Activated T-cell treated with anti-CD3 and anti-CD28 coated beads, Interleukin-2, amount 50 U/mL, for 72 hours (primary cell): ENCODE measurements at places on chromosomes 2 and 18. TPM values are rescaled to one million over a fixed set of nuclear protein-coding genes. Genes with fewer than 3 reads are reported as not detected.

The MC5R gene
- not detected for total RNA-seq

The ASB1 gene
- 52.3 TPM for total RNA-seq

The ABI2 gene
- total RNA-seq: 40.1 TPM

The FLACC1 gene
- total RNA-seq: 3.7 TPM

The PLCD4 gene
- 0.24 TPM for total RNA-seq

The DTNB gene
- 29.7 TPM for total RNA-seq

The WNT10A gene
- 8.6 TPM for total RNA-seq

The RAMP1 gene
- total RNA-seq: 1.00 TPM

GRCh38 chr2:99101697-99102096 is 39.8 kb upstream of the C2orf15 start:
- DNase-seq: no peak

- DNase-seq: no peak
These were observed 7.1 kb upstream of the CEP68 start for GRCh38 chr2:65049010-65049639.

- DNase-seq: no peak
These were observed 19.1 kb upstream of the SERPINE2 start for GRCh38 chr2:224058048-224058775.

GRCh38 chr2:133886735-133887675 is 318.7 kb upstream of the NCKAP5 start:
- DNase-seq: peak; percentile 33

- DNase-seq: peak; percentile 15
These were observed 123.1 kb downstream of the PRPF40A start for GRCh38 chr2:152594022-152594766.

GRCh38 chr2:223771475-223771874 is 65.9 kb downstream of the AP1S3 start:
- DNase-seq: no peak

DNA sequence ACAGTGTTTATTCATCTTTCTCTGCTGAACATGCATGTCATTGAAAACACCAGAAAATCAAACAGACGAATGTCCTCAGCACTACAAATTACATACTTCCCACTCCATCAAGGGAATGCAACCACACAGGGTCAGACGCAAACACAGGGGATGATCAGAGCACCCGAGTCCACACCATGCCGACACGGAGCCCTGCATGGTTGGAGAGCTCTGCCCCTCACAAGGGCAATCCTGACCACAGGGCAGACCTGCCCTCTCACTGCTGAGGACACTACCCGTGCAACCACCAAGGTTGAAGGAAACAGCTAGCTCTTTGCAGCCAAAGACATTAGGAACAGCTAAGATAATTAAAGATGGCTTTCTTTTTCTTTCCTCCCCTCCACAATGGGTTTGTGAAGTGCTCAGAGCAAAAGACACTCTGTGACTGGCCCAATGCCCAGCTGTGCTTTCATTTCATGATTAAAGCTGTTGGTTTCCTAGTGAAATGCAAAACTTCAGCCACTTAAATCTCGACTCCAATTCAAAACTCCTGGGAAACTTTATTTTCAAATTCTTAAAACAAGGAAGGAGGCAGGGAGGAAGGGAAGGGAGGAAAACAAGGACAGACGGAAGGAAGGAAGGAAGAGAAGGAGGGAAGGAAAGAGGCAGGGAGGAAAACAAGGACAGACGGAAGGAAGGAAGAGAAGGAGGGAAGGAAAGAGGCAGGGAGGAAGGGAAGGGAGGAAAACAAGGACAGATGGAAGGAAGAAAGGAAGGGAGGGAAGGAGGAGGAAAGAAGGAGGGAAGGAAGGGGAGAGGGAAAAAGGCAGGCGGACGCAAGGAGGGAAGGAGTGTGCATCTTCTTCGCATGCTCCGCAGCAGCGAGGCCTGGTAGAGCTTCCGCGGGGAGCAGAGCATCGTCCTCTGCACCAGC is 65.8 kb downstream of the NDUFA10 start:
- DNase-seq: no peak

DNA sequence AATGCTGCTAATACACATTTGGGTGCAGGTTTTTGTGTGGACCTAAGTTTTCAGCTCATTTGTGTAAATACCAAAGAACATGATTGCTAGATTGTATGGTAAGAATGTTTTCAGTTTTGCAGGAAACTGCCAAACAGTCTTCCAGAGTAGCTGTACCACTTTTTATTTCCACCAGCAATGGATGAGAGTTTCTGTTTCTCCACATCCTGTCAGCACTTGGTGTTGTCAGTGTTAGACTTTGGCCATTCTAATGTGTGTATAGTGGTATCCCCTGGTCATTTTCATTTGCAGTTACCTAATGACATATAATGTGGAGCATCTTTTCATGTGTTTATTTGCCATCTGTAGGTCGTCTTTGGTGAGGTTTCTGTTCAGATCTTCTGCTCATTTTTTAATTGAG is 336.4 kb downstream of the GBX2 start:
- DNase-seq: no peak

DNA sequence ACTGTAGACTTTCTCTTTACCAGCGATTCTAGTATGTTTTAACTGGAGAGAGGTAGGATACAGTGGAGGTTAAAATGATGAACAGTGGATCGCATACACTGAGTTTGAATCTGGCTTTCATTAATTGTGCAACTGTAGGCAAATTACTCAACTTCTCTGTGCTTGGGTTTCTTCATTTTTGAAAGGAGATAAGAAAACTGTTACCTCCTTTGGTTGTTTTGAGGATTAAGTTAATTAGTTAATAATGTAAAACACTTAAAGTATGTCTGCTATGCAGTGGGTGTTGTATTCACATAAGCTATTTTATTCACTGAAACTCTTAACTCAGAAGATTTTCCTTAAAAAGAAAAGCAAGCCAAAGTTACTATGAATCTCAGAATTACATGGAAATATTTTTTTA is 111.8 kb upstream of the CYP20A1 start:
- DNase-seq: no peak

DNA sequence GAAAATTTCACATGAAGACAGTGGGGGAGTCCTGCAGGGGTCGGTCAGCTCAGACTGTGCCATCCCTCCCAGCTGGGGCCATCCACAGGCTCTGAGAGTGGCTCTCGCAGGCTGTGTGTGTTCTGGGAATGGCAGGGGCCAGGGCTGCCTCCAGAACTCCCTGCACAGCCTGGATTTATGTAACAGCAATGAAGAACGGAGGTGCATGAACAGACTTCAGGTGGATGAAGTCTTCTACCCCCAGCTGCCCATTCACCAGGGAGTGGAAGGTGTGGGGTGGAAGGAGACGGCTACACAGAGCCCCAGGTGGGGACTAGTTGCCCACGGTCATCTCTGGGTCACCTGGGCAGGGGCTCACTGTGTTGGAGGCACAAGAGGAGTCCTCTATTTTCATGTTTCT is 56.1 kb upstream of the HDAC4 start:
- no peak for DNase-seq

GRCh38 chr18:76442413-76443171 is 52.5 kb downstream of the ZNF516 start:
- DNase-seq: no peak

DNA sequence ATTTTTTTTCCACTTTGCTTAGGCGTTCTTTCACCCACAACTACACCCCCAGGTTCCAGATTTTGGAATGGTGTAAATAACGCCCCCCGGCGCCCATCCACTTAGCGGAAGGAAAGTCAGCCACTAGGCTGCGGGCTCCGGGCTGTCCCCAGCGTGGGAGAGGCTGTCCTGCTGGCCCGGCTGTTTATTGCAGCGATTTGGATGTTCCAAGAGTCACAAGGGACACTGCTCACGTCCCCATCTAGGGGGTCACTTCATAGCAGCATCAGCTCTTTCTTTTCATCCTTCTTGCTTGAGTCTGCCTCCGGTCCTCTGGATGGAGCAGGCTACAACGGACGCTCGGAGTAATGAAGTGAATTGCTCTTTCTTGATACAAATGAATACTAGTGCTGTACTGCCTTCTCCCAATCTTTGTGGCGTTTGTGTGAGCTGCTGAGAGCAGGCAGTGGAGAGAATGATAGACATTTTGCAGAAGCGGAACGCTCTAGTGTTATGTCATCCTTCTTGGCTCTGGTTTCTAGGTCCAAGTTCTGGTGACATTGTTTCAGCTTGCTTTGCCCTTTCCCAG is 50.7 kb upstream of the PAIP2B start:
- peak; percentile 13 for DNase-seq

DNA sequence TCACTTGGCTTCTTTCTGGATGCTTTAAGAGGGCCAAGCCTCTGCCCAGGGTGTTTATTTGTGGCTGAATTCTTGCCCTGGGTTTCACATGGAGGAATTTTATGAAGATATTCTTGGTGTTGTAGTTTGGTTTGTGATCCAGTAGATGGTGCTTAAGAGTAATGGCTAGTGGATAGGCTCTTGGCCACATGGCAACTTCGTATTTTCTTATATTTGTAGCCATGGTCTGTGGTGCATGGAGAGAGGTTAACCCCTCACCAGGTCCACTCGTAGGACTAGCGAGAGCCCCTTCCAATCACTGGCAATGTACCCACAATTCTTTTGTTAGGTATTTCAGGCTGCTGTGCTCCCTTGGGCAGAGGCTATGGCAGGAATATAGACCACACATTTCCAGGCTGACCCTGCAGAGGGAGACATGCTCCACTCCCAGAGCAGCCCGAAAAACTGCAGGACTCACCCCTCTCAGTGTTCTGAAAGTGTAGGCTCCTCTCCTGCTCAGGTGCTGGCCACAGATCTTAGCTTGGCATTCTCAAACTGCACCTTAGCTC is 582.1 kb upstream of the SETBP1 start:
- DNase-seq: no peak

GRCh38 chr2:205352094-205352493 is 330.2 kb upstream of the NRP2 start:
- no peak for DNase-seq

DNA sequence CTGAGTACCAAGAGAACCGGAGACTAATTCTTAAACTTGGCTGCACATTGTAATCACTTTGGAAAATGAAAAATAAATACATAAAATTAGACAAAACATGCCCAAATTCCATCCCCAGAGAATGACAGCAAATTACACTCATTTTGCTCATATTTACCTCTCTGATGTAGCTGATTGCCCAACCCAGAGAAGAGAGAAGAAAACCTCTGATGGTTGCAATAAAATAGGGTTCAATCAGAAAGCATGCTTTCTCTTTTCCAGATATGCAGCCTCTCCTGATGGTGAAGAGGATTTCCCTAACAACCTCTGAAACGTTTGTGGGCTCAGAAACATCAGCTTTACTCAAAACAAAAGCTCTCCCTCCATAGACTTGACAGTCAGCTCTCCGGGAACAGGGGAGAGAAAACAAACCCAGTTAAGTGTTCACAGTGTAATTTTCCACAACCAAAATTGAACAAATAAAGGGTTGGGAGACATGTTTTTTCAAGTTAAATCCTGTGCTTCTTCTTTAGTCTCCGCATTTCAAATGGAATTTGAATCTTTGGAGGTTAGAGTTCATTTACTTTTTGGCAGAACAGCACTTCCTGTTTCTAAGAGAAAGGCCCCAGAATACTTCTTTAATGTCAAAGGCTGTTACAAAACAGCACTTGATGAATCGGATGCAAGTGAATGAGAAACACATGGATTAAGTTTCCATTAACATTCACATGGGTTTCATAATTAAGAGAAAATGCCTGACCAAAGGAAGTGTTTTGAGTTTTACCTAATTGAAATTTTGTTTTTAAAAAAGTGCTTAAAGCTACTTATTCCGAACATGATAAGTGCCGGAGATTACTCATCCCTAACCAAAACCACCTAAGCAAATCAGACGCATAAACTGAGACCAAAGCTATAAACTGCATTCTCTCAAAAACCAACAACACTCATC is 570.1 kb upstream of the SYT4 start:
- DNase-seq: no peak

DNA sequence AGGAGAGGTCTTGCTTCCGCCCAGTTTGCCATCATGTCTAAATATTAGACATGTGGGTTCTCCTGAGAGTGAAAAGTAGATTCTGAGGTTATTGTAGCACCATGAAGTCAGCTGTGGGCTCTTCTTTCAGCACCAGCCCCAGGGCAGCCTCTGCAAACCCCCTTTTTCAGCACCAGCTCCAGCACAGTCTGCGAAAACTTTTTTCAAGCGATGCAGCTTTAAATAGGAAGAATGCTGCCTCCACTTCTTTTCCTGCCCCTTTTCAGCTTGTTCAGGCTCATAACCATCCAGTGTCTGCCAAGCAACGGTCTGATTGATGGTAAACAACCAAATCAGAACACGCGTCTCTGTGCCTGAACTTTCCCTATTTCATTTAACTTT is at the start of gene COL5A2:
Gene COL5A2, minus strand, starts transcription at position 192 of the 381 bp plus-strand sequence. Its CDS starts 157 bp downstream, at position 35.
- no peak for DNase-seq

- no peak for DNase-seq
These were observed at the start of gene LRP1B for GRCh38 chr2:142131010-142131669. LRP1B (minus strand) TSS chr2:142131016; CDS start chr2:142130729, 287 bp downstream.

GRCh38 chr2:44168681-44169154 is at the start of gene PPM1B:
PPM1B (plus strand) TSS chr2:44168875; CDS start chr2:44201200, 32,325 bp downstream.
- DNase-seq: peak; percentile 99
